ENCODE measurements at places on chromosomes 6 and 20.

DNA sequence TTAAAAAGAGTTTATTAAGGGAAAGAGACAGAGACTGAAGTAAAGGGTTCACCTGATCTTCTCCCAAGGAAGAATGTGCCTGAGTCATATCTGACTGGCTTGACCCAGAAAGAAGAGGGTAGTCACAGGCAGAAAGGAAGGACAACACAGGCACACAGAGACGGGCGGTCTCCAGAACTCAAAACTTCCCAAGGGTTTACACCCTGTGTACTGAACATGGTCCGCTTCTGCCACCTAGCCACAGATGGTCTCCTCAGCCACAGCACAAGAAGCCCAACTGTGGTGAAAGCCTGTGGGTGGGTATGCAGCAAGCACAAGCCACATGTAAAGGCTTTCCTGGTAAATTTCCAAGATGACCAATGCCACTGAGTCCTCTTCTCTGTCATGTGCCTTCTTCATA lies 17.2 kb downstream of the UNC5CL start:
- peak; percentile 76 for DNase-seq

- DNase-seq, result peak; percentile 21
Measured at GRCh38 chr6:141326426-141326825, 806.3 kb upstream of the GJE1 start.

DNA sequence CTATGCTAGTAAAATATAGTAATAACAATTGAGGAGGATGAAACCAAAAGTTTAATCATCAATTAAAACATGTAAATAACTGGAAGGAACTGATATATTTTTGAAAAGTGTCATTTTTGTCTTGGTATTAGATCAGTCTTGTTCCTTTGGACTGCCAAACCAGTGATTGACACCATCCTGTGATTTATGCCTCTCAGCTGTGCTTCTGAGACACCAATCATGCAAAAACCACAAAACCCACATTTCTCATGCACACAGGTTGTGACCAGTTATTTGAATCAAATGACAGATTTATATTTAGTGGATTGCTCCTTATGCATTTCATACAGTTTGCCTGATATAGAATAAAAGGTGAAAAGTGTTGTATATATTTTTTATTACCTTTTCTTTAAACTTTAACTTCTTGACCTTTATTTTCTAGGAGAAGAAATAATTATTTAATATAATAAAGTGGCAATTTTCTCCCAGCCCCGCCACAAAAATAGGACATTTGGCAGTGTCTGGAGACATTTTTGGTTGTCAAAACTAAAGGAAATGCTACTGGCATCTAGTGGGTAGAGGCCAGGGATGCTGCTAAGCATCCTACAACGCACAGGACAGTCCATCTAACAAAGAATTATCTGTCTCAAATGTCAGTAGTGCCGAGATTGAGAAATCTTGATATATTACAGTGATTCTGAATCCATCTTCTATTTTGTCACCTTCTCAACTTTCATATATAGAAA lies 383.6 kb downstream of the BCKDHB start:
- DNase-seq, result no peak

- no peak for DNase-seq
Measured at GRCh38 chr6:165782134-165782533, 119.1 kb upstream of the PDE10A start.

GRCh38 chr6:44255871-44256774 lies 1.2 kb downstream of the SLC35B2 start:
- no peak for DNase-seq

DNA sequence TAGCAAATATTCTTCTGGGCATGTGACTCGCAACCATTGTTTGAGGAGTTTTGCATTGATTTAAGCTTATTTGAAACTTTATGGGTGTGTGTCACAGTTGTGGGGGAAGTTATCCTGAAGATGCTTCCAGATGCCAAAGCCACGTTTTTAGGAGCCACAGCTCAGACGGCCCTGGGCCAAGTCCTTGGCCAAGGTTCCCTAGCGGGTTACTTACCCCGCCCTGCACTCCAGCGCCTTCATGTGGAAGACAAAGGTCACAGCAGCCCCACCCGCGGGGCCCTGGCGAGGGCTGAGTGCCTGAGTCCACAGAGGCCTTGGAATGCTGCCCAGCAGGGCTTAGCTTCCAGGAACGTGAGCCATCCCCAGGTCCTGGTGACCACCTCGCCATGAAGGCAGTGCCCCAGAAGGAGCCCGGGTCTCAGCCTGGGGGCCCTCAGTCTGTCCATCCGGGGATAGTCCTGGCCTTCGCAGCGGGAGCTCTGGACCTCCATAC lies 308.3 kb downstream of the CDH4 start:
- no peak for DNase-seq

DNA sequence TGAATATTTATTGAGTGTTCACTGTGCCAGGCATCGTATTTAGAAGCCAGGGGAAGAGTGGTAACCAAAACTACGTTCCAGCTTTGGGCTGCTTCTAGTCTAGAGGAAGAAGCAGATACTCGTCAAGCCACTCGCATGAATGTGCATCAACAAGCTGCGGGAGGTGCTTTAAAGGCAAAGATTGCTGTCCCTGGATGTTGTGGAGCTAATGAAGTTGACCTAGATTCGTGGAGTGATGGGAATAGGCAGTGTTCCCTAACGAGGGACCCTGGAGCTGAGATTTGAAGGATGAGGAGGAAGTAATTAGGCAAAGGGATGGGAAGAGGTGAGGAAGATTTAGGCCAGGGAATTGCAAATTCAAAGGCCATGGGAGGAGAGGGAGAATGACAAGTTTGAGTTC lies 118.9 kb downstream of the TMEM170B start:
- DNase-seq, result no peak

GRCh38 chr20:47660983-47661700 lies 124.1 kb downstream of the SULF2 start:
- no peak for DNase-seq

- no peak for DNase-seq
Measured at GRCh38 chr20:16865406-16865805, 117.2 kb downstream of the OTOR start.

GRCh38 chr6:116876107-116876506 lies 935 bp upstream of the RFX6 start:
- DNase-seq, result no peak

DNA sequence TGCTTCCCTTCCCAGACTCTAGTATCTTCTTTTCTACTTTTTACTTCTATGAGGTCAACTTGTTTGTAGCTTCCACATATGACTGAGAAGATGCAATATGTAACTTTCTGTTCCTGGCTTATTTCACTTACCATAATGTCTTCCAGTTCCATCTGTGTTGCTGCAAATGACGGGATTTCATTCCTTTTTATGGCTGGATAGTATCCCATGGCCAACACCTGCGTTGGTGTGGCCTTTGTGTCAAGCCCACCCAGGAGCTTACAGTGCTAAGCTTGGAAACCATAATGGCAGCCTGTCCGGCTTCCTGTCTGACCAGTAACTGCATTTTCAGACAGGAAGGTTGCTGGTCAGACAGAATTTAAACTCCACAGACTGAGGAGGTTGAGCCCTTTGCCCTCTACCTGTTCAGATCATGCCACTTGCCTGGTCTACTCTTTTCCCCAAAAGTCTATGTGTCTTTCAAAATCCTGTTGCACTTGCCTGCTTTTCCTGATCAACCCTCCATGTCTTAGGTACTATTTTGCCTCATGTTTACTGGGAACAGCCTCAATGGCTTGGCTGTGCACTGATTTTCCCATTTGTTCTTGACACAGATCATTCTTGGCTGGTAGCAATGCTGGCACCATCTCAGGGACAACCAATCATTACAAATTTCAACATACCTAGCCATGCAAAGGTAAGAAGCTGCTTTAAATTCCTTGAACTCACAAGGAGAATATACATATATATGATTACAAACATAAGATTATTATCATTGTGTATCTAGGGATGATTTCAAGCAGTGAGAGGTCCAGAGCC lies 114.3 kb upstream of the PLEKHG1 start:
- DNase-seq, result no peak

GRCh38 chr6:56244528-56245253 lies 2.7 kb downstream of the COL21A1 start:
- DNase-seq, result no peak

DNA sequence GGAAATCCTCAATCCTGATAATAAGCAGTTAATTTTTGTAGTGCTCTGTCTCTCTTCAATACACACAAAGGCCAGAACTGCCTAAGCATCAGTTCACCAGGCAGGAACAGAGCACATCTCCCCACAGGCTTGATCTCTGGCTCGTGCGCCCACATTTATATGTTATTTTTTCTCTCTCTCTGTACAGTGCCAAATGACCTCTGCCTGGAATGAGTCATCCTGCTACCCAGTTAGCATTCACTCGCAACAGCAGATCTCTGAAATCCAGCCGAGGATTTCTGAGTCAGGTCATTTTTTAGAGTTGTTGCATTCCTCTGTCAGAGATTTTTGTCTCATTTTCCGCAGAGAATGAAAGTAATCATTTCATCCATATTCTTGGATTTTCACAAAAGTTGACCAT lies 107.1 kb downstream of the COL12A1 start:
- DNase-seq, result peak; percentile 89

- DNase-seq, result peak; percentile 16
Measured at GRCh38 chr6:127956260-127956888, 55.5 kb upstream of the THEMIS start.

DNA sequence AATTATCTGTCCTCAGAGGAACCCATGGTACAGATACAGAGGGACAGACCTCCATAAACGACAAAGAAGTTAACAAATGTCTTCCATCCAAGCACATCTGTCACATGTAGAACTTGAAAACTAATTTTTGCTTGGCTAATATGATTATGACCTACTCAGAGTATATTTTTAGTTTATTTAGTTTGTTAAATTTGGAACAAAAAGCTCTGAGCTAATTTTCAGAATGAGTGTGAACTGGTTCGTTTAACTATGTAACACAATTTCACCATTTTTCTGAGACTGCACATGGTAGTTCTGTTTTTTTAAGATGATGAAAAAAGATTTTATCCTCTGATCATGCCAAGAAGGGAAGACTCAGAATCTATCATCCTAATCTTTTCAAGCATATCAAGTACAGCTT lies 34.4 kb upstream of the PREP start:
- DNase-seq, result no peak

GRCh38 chr20:11814267-11814666 lies 103.4 kb upstream of the BTBD3 start:
- DNase-seq, result no peak

DNA sequence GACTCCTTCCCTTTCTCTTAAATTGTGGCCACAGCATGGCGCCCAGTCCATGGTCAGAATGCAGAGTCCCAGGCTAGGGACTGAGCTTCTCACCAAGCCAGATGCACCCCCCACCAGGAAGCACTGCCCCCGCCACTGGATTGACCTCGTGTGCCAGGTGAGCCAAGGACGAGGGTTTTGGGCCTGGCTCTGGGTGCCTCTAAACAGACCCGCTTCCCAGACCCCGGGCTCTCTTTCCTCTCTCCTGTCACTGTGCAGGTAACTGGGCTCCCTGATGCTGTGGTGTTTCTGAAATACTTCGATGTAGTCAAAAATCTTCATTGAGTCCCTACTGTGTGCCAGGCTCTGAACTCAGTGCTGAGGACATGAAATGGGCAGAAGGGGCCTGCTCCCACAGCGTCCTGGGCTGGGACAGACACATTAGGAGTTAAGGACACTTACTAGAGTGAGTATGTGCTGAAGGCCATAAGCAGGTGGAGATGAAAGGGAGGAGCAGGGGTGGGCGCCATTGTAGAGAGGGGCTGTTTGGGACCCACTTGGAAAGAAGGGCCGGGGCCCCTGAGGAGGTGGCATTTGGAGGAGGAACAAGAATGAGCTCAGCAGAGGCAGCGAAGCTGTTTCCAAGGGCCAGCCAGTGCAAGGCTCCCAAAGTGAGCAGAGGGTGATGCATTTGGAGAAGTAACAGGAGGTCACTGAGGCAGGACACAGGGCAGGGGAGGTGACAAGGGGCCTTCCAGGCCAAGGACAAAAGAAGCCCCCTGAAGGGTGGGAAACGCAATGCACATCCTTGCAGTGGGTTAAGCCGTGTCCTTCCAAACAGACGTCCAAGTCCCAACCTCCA lies 217.1 kb downstream of the ANKRD60 start:
- no peak for DNase-seq
